ENCODE measurements at places on chromosomes 16 and 17.

- peak; percentile 61 for DNase-seq
These were observed 1.8 kb downstream of the TMIGD1 start for GRCh38 chr17:30332057-30332542.

- DNase-seq: no peak
These were observed 37.8 kb downstream of the GLG1 start for GRCh38 chr16:74568961-74569631.

GRCh38 chr17:733743-734142 is 1.3 kb downstream of the TLCD3A start:
- no peak for DNase-seq

DNA sequence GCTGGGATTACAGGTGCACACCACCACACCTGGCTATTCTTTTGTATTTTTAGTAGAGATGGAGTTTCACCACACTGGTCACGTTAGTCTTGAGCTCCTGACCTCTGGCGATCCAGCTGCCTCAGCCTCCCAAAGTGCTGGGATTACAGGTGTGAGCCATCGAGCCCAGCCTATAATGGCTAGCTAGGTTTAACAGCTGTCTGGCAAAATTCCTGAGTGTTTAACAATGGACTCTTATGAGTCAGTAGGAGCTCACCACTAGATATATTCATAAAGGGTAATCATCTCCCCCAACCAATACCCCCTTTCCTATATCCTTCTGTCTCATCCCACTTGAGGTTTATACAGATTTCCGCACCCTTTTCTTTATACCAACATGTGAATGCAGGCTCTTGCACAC is 91.5 kb upstream of the CDH13 start:
- DNase-seq: no peak

- DNase-seq: no peak
These were observed 17.1 kb downstream of the STX4 start for GRCh38 chr16:31050280-31051030.

DNA sequence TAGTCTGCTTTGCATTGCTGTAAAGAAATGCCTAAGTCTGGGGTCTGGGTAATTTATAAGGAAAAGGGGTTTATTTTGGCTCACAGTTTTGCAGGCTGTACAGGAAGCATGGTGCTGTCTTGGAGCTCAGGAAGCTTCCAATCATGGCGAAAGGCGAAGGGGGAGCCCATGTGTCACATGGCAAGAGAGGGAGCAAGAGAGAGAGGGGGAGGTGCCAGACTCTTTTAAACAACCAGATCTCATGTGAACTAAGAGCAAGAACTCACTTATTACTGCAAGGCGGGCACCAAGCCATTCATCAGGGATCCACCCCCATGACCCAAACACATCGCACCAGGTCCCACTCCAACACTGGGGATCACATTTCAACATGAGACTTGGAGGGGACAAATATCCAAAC is 148.2 kb upstream of the HS3ST2 start:
- no peak for DNase-seq

Data from activated CD4-positive, alpha-beta T cell treated with anti-CD3 and anti-CD28 coated beads, Interleukin-2, amount 50 U/mL, for 24 hours (primary cell).